Occipital lobe (tissue), 3 donors: ENCODE measurements at places on chromosomes 2 and 18.

- peak; percentile 21 for DNase-seq
Measured at GRCh38 chr2:113977660-113978523, 88.0 kb downstream of the ACTR3 start.

DNA sequence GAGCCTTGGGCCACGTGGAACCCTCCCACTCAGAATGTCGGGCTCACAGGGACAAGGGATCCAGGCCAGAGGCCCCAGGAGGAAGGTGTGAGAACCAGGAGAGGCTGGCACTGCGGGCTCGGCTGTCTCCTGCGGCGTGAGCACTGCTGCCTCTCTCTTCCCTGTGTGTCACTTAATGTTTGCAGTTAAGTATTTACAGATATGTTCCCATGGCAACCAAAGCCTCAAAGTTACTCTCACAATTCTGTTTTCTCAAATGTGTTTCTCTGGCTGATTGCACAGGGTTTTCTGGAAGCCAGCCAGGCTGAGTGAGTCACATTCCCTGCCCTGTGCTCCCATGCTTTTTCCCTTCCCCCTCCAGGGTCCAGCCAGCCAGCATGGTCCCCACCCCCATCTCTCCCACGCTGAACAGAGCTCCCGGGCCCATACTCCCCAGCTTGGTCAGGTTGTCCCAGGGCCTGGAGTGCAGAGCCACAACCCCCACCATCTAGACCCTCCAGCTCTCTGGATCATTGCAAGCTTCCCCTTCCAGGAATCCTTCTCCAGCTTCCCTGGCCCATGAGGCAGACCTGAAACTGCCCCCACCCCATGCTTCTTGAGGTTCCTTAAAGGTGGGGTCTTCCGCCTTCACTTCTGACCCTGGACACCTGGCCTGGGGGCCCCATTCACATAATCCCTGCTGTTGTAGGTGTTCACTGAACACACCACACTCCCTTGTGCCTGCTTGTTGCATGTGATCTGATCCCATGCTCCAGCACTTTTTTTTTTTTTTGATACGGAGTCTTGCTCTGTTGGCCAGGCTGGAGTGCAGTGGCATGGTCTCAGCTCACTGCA lies 265.9 kb downstream of the CELF4 start:
- DNase-seq: peak; percentile 78

GRCh38 chr2:33395655-33396249 lies 80.7 kb upstream of the RASGRP3 start:
- no peak for DNase-seq

DNA sequence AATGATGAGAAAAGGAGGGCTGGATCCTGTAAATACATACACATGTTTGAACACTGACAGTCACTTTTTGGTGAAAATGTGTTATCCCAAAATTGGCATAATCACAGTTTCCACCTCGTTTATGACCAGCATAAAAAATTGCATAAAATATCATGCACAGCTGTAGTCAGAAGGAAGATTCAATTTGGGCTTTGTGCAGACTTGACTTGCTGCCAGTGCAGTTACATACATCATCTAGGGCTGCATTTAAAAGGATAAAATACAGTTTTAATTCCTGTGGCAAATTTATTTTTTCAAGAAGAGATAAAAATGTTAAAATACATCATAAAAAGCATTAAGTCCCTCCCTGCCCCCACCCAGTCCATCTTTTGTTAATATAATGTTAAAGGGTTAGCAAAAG lies 103.8 kb downstream of the VWC2L start:
- DNase-seq: no peak
